HCEC 1CT (cell line): ENCODE measurements at places on chromosomes 5 and 9.

DNA sequence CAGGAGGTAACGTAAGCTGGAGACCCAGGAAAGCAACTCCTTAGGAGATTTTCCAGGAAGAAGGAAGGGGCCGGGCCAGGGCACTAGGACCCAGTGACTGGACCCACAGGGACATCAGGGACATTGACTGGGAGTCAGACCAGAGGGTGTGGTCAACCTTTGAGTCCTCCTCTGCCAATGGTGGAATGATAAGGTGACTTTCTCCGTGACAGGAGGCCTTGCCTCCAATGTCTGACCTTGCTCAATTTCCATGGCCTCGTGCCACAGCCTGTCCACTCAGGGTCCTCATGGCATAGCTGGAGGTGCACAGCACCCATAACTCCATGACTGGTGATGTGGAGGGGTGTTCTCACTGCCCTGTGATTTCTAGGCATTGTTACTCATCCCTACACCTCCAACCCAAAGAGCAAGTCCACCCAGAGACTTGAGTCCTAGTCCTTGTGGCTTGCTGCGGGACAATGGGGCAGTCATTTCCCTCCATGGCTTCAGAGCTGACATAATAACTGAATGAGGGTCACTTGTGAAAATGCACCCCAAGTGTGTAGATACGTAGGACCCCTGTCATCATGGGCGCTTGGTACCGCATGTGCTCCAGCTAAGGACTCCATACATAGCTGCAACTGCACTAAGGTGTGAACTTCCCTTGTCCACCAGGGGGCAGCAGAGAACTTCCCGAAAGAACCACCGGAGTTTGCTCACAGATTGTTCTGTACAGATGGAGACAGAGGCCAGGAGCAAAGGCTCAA, 4.1 kb upstream of the AMBP start:
- DNase-seq: peak; percentile 74

- DNase-seq: peak; percentile 77
Measured at GRCh38 chr5:107671742-107672210, 1.0 kb upstream of the EFNA5 start.

GRCh38 chr9:129401623-129402370, 219.1 kb downstream of the C9orf50 start:
- DNase-seq: no peak

- no peak for DNase-seq
Measured at GRCh38 chr9:70635790-70636189, 221.3 kb upstream of the KLF9 start.

GRCh38 chr9:104279535-104280177, 185.5 kb downstream of the SMC2 start:
- peak; percentile 73 for DNase-seq

GRCh38 chr5:109354761-109355160, 55.0 kb downstream of the PJA2 start:
- DNase-seq: no peak

DNA sequence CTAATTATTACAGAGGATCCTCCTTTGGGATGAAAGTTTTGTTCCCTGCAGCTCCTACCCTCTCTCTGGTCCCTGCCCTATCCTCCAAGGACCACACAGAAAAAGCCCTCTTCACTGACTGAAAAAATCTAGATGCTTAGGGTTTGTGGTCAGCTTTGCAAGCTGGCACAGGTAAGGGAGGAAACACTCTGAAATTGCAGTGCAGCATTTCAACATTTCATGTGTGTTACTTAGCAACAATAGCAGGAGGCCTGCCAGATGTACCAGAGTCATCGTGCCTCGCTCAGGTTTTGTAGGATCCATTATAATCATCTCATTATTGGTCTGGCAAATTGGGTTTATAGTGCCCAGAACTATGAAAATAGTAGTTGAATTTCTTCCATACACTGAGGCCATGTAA, 109.5 kb downstream of the PALM2AKAP2 start:
- DNase-seq: no peak

- DNase-seq: peak; percentile 76
Measured at GRCh38 chr9:108885643-108886348, 23.7 kb downstream of the ACTL7A start.

DNA sequence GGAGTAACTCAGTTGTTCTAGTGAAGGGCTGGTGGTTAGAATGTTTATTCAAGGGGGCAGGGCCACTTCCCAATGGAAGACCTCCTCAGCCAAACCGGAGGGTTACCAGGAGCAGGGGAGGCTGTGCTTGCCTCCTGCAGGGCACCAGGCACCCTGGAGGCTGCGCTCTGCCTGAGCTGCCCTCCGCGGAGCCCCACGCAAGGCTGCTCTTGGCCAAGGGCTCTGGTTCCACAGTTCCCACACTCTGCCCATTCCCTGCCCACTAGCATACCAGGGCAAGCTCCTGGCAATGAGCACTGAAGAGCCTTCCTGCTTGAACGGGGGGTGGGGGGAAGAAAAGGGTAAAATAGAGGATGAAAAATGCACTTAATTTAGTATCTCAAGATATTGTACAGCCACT, 35.5 kb upstream of the PTCH1 start:
- DNase-seq: no peak

DNA sequence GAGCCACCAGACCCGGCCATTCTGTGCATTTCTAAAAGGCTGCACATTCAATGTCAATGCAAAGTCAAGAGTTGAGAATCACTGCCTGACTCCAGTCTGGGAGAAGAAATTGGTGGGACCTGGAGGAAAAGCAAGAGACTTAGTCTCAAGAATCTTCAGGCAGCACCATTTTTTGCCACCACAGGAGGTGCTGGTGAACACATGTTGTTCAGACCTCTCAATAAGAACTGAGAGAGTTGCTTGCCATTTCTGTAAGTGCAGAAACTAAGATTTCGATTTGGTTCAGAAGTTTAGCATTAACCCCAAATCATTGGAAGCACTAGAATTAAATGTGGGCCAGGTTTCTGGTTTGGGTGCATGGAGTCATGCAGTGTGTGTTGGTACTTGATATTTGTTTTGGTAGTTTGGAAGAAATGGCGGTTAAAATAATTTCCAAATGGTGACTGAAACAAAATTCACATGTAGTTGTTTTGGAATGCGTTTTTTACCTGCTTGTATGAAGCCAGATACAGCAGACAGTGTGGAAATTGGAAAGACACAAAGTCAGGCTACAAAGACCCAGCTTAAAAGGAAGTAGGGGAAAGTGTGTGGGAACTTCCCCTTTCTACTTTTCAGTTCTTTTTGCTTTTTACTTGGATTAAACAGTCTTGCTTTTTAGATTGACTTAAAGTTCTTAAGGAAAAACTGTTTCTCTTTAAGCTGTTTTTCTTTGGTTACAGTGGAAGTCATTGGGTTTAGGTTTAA, 20.4 kb downstream of the PDE8B start:
- DNase-seq: no peak

DNA sequence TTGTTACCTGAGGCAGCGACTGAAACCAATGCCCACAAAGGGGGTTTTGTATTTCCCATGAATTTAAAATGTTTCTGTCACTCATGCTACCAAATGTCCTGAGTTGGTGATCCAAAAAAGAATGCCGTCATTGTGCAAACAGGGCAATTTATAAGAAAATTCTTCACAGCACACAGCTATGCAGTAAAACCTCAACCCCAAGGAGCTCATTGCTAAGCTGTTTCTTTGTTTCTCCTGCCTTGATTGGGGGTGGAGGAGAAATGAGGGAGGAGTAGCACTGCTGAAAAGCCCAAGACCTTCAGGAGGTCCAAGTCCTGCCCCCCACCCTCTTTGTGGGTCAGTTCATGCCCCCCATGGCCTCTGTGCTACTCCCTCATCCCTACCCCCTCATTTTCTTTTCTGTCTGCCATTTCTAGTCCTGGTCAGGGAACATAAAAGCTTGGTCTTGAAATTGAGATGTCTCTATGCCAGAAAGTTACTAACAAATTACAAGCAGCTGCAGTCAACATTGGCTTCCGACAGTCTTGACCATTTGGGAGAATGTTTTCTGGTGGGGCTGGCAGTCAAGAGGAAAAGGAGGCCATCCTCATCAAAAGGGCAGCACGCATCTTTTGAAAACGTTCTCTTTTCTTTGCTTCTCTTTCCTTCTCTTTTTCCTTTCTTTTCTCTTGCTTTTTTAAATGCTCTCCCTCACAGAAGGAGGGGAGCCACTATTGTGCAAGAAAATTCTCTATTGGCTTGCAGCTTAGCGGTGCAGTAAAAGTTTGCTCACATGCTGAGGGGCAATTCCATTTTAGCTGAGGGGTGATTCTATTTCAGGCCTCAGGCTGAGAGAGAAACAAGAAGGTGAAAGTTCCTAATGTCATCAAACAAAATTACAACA, 133.3 kb downstream of the GCNT1 start:
- no peak for DNase-seq

DNA sequence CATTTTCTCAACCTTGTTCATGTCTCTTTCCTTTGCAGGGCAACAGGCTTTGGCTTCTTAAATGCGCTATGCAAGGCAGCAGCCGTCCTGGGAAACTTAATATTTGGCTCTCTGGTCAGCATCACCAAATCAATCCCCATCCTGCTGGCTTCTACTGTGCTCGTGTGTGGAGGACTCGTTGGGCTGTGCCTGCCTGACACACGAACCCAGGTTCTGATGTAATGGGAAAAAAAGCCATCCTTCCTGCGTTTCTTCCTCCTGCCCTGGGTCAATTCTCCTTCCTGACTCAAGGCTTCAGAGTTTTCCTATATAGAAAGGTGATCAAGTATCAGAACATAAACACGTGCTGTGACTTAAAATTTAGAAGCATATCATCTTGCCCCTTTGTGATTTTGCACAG, 77.8 kb upstream of the IQGAP2 start:
- no peak for DNase-seq

DNA sequence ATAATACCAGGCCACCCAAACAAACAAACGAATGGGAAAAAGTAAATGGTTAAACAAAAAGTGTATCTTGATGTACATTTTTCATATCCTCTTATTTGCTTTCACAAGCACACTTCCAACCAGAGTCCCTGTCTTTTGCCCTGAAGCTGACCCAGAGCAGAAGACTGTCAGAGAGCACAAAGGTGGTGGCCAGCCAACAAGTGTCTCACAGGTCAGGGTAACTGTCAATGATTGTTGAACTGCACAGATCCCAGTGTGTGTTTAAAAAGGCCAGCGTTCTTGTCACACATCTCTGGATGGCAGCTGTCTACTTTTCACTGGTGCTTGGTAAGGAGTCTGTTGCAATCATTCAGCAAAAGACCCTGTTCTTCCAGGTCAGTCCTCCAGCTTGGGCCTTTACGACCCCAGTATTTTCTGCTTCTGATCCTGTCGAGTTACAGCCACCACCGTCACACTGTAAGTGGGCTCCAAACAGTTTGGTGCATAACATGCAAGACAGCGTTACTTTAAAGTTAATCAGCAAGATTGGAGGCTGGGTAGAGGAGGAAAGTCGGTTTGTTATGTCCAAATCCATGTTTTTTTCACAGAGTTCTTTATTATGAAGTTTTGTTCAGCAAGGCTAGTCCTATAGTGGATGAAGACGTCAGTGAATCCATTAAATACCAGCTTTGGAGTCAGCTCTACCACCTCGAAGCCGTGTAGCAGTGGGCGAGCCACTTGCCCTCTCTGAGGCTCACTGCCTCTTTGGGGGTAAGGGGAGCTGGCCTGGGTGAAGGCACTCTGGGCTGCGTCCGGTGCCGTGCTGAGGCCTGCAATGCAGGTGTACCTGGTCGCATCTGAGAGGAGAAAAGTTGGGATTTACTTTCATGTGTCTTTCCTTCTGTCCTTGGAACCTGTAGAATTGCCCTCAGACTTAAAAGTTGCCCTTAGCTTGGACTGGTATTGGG, 265.7 kb downstream of the AOPEP start:
- no peak for DNase-seq

GRCh38 chr9:131701789-131702337, 38.0 kb downstream of the RAPGEF1 start:
- DNase-seq: peak; percentile 72

GRCh38 chr5:103973669-103974068, 411.1 kb upstream of the NUDT12 start:
- no peak for DNase-seq

GRCh38 chr9:6239694-6240093, 24.1 kb downstream of the IL33 start:
- peak; percentile 15 for DNase-seq

GRCh38 chr5:143916451-143916850, 104.5 kb downstream of the HMHB1 start:
- no peak for DNase-seq

DNA sequence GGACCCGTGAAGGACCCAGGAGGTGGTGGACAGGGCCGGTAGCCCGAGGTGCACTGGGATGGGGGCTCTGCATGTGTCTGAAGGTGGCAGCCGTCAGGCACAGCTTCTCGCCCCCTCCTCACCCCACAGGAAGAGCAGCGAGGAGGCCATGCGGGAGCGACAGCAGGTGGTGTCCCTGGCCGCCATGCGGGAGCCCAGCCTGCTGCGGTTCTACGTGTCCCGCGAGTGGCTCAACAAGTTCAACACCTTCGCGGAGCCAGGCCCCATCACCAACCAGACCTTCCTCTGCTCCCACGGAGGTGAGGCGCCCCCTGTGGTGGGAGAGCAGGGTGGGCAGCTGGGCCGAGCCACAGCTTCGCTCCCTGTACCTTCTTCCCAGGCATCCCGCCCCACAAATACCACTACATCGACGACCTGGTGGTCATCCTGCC, 39.9 kb downstream of the USP20 start:
- no peak for DNase-seq

DNA sequence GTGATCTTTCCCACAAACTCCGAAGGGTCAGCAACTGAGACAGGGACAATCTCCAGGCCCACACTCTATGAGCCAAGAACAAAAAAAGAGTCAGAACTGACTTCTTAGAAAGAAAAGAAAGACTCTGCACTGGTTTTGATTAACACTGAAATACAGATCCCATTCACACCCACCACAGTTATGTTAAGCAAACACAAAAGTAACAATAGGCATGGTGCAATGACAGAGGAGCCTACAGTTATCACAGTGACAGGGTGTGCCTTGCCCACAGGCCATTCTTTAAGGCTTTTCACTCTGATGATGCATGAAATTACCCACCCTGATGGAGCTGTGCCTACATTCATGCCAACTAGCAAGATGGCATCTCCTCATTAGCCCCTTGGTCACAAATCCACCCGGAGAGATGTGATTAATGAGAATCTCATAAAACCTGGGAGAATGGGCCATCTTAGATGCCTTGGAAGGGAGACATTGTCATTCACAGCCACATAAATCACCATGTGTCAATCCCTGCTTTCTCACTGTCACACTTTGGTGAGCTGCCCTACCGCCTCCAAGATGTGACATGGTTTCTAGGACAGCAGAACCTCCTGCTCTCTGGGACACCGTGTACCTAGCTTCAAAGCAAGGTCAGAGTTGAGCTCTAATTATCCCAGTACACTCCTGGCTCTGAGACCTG, 27.6 kb upstream of the FSTL4 start:
- DNase-seq: no peak

- DNase-seq: no peak
Measured at GRCh38 chr9:87594194-87594593, 96.5 kb downstream of the DAPK1 start.

DNA sequence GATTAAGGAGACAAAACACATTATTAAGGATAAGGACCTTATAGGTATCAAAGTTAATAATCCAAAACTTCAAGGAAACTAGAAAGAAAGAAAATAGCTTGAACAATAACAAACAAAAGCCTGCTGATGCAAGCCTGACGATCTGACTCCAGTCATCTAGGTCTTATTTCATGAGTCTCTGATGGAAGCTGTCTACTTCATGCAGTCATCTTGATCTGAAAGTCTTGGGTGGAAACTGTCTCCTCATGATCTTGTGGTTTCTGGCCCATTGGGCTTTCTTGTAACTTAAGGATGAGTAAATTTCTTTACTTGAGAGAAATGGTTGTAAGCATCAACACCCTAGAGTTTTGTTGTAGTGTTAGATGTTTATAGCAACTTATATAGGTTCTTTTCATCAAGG, 20.6 kb upstream of the PSIP1 start:
- DNase-seq: no peak
